ENCODE measurements at places on chromosomes 5 and 9.

DNA sequence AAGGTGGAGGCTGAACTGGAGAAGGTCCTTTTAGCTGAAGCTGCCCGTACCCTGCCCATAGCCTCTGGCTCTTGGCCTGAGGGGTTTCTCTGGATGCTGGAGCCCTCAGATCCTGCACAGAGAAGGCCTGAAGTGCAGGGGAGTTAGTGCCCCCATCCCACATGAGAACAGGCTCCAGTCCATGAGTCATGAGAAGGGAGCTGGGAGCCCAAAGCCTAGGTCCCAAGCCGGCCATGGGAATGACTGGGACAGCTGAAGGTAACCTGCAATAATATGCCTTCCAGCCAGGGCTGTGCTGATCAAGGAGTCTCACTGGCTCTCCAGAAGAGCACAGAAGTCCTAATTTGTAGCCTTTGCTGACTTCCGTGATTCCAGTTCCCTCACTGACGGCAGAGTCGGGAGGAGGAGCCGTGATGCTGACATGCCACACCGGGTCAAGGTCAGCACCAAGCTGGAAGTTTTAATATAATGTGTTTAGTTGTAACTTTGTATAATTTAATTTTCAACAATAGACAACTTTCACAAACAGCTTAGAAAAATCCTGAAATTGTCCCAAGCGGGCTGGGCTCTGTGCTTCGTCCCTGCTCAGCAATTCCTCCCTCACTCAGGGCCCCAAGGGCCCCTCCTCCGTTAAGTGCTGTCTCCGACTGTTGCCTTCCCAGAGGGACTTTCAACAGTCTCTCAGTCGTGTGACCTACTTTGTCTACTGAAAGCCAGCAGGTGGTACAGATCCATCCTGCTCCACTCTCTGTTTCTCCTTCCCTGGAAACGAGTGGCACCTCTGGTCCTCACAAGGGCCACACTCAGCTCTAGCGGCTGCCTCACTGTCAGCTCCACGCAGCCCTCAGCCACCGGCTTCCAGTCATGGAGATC, 387.8 kb downstream of the GADD45G start:
- DNase-seq, result no peak

GRCh38 chr5:14864181-14864812, 7.3 kb downstream of the ANKH start:
- DNase-seq, result no peak

DNA sequence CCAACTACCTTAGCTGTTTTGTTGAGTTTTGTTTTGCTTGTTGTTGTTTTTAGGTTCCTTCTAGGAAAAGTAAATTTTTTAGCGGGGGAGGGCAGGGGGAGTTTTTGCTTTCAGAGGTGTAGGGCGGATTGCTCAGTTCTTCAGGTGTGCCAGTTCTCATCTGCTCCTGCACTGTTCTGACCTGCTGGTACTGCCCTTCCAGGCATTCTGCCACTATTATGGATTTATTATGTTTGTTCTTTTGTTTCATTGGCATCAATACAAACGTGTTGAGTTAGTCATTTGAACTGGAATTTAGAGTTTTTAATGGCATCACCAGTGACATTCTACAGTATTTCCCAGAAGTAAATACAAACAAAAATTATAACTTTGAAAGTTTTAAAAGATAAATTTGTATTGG, 26.0 kb downstream of the ERCC6L2 start:
- no peak for DNase-seq

DNA sequence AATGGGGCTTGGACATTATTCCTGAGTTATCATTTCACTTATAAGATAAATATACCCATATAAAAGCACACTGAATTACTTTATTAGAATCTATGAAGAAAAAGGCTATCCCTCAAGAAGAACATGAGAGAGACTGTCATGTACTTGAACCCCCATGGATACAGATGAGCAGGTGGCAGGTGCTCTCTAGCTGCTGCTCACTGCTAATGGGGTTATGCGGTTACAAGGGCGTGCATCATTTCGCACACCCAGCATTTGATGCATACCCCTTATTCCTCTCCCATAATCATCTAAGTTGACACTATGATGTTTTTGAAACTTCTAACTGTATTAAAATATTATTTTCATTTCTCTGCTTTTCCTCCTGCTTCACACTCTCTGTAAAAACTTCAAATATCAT, 16.4 kb downstream of the ITK start:
- no peak for DNase-seq

- no peak for DNase-seq
Observed at GRCh38 chr9:90032296-90033027, 427.6 kb downstream of the GADD45G start.

DNA sequence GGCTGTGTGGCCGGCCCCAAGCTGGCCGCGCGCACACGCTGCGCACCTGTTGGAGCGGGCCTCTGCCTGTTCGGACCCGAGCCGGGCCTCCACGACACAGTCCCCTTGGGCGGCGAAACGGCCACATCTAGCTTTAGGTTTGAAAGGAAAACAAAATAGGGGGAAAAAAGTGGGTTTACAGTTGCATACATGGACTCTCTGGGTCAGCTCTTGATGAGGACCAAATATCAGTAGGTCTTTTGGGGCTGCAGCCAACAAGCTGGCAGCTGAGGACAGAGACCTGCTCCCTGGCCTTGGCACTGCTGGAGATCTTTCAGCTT, 20.7 kb downstream of the IGIP start:
- DNase-seq, result no peak

GRCh38 chr5:6700074-6700684, 13.1 kb upstream of the TENT4A start:
- no peak for DNase-seq

DNA sequence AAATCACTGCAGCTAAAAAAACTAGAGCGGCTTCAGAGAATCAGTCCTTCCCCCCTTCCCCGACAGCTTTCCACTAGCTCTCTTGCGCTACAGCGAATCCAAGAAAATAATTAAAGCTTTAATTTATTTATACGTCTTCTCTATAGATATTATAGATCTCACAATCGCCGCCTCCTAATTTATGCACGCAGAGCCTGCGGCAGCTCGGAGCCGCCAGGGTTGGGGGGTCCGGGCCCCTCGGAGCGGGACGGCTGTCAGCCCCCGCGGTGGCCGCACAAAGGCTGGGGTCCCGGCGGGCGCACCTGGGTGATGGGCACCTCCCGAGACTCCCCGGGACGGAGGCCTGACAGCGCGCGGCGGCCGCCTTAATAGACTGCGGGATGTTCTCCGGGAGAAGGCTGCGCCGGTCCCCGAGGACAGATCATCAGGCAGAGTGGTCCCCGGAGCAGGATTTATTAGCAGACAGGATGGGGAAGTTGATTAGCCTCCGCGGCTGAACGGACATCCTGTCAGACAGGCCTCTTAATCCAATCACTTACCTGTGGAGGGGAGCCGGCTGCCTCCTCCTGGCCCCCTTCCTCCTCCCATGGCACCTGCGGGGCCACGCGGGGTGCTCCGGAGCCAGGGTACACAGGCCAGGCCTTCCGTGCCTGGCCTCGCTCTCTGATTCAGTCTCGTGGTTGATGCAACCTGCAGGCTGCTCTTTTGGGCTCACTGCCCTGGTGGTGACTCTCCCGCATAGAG, 166.8 kb downstream of the MELK start:
- DNase-seq, result no peak

- DNase-seq, result no peak
Observed at GRCh38 chr9:82606492-82607382, 456.2 kb downstream of the RASEF start.

- DNase-seq, result no peak
Observed at GRCh38 chr5:167950126-167950721, 341.2 kb upstream of the WWC1 start.

GRCh38 chr9:20526500-20527319, 95.6 kb downstream of the MLLT3 start:
- no peak for DNase-seq

DNA sequence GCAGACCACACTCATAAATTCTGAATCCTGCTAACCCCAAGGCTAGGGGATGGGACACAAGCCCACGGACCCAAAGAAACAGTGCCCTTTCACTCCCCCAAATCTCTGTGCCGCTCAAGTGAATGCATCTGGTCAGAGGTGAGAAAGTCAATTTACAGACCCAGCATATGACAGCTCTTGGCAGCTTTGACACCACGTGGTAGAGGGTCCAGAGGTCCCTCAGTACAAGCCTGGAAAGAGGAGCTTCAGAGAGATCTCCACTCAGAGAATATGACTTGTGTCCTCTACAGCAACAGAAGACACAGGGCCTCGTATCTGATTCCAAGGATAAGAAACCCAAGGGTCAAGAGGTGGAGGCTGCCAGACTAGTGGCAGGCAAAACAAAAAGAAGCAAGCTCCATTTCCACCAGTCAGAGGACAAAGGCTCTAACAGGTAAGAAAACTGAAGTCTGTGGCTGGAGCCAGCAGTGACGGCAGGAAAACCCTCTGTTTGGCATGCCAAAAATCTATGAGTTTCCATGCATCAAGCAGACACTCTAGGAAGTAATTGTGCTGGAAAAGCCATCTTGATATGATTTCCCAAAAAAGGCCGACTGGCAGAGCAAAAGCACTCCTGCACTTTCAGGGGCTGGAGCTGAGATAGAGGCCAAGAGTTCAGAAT, 138.7 kb downstream of the UGCG start:
- no peak for DNase-seq

DNA sequence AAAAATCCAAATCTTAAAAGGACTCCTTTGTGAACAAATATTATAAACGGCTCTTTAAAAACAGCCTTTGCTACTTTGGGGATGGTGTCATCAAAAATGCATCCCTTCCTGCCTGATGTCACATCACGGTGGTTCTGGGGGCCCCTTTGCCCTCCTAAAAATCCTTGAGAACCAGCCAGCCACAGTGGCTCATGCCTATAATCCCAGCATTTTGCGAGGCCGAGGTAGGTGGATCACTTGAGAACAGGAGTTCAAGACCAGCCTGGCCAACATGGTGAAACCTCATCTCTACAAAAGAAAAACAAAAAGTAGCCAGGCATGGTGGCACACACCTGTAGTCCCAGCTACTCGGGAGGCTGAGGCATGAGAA, 43.9 kb downstream of the FNBP1 start:
- DNase-seq, result no peak

GRCh38 chr9:129068990-129069861, 11.7 kb upstream of the DOLPP1 start:
- DNase-seq, result peak; percentile 37

DNA sequence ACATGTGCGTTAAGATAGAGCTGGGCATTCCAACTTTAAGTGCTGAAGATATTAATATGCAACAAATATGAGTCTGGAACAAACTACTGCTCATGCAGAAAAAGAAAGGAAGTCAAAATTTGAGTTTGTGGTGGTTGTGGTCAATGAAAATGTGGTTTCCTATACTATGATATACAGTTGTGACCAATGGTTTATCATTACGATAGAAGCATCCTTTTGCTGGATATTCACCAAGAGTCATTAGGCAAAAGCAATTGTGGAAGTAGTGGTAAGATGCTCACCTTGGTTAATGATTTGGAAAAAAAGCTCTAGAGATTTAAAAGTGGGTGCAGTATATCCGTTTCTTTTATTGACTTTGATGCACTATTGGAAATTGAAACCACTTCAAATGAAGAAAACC, 1007.0 kb downstream of the NR2F1-AS1 start:
- DNase-seq, result no peak

DNA sequence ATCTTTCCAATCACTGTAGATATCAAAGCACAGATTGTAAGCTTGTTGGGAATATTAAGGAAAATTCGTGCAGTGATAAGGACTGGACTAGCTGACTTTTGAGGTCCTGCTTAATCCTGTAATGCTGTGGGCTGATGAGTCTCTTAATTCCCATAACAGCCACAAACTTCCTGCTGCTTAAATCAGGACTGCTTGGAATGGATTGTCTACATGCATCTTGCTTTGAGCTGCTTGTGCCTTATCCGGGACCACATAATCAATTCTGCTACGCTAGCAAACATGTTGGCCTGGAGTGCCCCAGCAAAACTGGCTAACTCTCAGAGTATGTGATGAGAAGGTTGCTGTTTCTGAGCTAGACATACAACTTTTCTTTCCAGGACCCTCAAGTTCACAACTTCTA, 79.6 kb downstream of the SNCAIP start:
- DNase-seq, result no peak

GRCh38 chr5:149082271-149082670, 19.4 kb upstream of the SH3TC2 start:
- DNase-seq, result no peak

DNA sequence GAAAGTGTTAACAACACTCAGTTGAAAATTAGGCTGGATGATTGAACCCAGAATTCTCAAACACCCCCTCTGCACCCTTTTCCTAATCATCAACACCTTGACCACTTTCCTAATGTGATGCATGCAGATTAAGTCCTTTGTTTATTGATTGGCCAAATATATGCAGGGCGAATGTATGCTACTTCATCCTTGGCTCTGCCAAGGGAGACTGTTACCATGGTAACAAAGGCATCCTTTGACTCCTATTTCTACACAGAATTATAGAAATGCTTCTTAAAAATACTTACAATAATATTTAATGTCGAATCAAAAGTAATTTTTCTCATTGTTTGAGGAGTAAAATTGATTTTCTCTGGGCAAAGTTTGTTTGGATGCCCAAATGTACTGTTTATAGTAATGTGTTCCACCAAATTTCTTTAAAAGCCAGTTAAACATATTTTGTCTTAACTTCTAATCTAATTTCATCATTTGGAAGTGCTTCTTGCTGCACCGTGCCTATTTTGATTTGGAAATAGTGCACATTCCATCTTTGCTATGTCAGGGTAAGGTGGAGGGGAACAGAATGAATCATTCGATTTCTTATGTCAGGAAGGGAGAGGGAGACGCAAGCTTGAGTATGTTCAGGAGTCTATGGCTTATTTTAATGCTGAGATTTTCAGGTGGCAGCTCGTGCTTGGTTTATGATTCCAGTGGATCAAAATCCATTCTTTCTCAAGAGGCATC, 1384.3 kb upstream of the WWC1 start:
- DNase-seq, result no peak

DNA sequence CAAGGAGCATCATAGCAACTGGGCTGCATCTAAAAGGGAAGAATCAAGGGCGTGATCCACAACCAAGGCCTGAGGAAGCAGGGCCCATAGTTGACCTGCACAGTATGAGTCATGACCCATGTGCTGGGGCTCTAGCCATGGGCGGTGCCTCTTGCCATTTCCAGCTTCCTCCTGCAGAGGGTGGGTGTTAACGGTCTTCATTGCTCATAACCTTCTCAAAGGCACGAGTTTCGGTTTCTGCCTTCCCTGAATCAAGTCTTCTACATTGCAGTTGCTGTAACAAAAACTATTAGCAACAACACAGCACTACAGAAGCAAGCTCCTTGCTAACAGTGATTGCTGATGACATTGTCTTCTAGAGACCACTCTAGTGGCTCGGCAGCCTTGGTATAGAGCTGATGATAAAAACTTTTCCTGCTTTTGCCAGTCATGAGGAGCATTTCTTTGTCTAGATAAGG, 66.9 kb downstream of the CTSL start:
- peak; percentile 25 for DNase-seq

DNA sequence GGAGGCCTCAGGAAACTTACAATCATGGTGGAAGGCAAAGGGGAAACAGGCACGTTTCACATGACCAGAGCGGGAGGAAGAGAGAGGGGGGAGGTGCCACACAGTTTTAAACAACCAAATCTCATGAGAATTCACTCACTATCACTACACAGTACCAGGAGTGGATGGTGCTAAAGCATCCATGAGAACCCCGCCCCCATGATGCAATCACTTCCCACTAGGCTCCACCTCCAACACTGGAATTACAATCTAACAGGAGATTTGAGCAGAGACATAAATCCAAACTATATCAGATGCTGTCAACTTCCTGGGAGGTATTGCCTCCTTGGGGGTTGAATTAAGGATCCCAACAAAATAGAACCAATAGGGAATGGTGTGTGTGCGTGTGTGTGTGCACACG, 407.1 kb downstream of the MED10 start:
- no peak for DNase-seq

GRCh38 chr5:113846941-113847340, 333.4 kb downstream of the YTHDC2 start:
- no peak for DNase-seq

GRCh38 chr9:102403514-102403913, 591.6 kb upstream of the CYLC2 start:
- no peak for DNase-seq
